GM04503 (cell line): ENCODE measurements at places on chromosomes 12 and 14.
A peak's percentile ranks its signal among the peaks of the same experiment; 100 is the strongest.

DNA sequence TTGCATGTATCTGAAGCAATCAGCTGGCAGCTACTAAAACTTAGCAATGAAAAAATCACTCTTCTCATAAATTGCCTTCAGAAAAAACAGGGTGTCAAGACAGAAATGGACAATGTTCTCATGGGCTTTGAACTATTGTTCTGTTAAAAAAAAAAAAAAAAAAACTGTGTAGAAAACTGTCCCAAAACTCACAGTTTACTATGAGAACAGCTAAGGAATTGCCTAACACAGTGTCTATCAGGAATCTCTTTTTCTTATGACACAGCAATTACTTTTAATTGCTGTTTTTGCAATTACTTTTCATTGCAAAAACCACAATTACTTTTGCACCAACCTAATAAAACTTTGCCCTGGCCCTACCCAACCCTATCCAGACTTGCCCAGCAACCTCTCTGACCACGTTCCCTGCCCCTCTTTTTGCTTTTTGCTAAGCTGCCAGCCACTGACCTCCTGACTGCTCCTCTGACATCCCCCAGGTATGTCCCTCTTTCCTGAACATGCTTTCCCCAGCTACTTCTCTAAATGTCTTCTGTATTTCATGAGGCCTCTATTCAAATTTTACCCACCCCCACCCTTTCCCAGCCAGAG, 68.0 kb upstream of the SLCO1C1 start:
- DNase-seq: no peak

DNA sequence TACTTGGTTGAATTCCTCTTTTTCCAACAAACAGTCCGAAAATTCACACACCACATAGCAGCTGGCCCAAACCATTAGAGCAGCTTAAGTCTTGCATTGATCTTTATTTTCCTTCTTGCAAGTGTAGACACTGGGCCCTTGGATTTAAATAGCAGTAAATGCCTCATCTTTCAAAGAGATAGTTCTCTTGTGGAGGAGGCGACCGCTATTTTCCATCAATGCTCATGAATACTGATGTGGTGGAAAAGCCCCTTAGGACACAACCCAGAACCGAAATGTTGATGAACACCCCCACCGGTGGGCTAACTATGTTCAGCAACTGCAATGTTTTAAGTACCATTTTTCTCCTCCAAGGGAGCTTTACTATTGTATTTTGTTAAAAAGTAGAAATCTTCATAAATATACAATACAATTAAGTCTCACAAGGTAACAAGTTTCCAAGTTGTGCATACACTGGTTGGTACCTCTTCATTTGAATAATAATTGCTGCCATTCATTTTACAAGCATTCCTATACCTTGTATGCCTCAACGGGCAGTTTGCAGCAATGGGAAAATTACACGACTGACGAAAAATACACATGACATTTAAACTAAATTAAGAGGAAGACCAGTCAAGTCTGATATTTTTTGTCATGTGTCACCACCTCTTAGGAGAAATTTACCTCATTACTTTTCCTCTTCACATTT, 18.0 kb downstream of the NIN start:
- no peak for DNase-seq

DNA sequence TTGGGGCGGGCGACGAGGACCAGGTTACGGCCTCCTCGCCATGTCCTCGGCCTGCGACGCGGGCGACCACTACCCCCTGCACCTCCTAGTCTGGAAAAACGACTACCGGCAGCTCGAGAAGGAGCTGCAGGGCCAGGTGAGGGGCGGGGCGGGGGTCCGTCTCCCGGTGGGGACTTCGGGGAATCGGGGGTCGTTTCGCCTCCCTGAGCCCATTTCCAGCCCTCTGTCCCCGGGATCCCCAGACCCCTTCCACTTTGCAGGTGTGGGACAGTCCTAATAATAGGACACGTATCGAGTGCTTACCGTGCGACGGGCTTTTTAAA, 380 bp downstream of the ANKRD13A start:
- no peak for DNase-seq

DNA sequence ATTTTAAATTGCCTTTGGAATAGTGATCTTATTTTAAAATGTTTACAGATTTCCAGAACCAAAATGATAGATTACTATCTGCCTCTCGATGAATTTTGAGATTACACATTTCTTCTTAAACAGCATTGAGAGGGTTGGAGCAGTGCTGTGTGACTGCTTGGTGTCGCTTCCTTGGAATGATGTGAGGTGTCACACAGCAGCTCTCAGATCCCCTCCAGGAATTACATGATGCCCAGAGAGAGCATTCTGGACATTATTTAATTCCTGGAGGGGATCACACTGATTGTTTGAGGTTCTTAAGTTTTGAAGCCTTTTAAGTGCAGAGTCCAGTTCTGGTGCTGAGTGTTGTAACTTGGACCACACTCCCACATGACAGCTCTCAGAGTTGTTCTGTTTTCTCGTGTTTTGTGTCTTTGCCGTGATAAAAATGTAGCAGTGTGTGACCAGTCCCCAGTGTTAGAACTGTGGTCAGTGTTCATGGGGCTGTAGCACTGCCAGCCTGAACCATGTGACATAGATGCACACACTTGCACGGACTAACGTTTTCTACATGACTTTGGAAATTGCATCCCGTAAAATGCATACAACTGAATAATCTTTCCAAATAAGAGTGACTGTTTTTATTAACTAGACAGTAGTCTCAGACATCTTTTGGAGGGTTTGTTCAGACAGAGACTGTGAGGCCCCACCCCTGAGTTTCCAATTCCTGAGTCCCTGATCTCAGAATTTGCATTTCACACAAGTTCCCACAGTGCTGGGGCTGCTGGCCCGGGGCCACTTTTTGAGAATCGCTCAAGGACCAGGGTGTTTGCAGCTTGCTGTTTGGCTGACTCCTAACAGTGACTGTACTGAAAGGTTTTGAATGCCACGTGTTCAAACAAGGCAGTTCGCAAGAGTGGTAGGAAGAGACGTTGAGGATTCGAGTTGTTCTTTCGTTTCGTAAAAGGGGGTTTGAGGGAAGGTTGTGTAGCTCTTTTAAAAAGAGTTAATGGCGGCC, 26.0 kb downstream of the XRCC3 start:
- DNase-seq: no peak

DNA sequence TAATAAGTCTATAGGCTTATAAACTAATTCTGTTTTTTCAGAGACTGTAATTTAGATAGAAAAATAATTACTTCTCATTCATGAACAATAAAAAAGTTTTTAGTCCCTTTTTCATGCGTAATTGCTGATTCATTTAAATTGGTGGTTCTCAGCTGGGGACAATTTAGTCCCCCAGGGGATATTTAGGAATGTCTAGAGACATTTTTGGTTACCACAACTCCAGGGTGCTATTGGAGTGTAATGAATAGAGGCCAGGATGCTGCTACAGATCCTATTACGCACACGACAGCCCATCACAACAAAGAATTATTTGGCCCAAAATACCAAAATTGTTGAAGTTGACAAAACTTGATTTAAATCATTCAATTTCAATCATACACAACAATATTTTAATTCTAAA, 22.8 kb upstream of the VCPKMT start:
- DNase-seq: no peak

- peak; percentile 49 for DNase-seq
These were observed 9.2 kb upstream of the RILPL2 start for GRCh38 chr12:123445388-123446332.

GRCh38 chr12:123986374-123986965, 13.5 kb downstream of the ZNF664 start:
- DNase-seq: no peak

DNA sequence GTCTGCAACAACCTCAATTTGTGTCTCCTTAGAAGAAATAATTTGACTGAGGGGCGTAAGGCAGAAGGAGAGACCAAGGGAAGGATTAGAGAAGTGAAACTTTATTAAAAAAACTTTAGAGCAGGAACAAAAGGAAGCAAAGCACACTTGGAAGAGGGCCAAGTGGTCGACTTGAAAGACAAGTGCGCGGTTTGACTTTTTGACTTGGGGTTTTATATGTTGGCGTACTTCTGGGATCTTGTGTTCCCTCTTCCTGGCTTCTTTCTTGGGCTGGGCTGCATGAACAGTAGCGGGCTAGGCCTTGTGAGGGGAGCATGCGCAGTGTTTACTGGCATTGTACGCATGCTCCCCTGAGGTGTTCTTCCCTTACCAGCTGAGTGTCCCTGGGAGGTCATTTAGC, 369.3 kb upstream of the DCN start:
- no peak for DNase-seq

DNA sequence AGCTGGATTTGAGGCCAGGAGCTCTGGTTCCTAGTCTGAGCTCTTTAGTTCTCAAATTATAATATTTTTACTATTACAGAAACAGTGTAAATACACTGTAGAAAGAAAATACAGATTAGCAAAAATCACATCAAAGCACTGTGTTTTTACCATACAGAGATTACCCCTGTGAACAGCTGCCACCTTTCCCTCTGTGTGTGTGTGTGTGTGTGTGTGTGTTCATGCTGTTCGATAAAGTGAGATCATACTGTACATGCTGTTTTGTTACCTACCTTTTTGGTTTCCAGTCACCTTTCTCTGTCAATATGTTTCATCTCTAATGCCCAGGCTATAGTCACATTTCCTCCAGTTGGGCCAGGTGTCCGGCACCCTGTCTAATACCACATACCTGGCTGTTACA, 26.9 kb downstream of the MVK start:
- DNase-seq: no peak

DNA sequence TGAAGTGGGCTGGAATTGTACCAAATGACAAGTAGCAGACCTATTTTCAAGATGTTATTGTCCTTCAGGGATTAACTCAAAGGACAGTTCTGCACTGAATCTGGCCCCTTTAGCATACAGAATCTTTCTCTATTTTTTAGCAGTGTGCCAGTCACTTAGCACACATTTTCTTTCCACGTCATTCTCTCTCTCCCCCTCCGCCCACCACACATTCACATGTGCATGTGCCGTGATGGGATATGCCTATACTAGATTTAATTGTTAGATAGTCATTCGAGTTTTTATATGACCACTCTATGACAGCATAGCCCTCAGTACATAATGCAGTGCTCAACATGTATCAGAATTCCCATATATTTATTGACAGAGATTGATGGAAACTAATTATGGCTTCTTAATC, 129.1 kb downstream of the KCNC2 start:
- no peak for DNase-seq

- no peak for DNase-seq
These were observed 448.8 kb downstream of the FLRT2 start for GRCh38 chr14:85978582-85979250.

DNA sequence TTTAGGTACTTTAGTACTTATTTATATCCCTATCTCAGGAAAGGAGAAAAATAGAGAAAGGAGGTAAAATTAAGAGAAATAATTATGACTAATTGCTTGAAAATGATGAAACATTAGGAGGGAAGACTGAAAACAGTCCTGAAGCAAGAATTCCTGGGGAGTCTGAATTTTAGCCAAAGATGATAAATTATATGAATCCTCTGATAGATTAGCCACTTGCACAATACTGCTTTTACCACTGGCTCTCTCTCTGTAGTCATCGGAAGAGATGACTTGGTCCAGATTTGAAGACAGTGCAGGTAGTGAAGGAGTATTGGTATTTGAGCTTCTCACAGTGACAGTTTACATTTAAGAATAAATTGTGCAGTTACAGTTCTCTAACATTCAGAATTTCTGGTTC, 83.8 kb upstream of the CLEC14A start:
- peak; percentile 70 for DNase-seq

DNA sequence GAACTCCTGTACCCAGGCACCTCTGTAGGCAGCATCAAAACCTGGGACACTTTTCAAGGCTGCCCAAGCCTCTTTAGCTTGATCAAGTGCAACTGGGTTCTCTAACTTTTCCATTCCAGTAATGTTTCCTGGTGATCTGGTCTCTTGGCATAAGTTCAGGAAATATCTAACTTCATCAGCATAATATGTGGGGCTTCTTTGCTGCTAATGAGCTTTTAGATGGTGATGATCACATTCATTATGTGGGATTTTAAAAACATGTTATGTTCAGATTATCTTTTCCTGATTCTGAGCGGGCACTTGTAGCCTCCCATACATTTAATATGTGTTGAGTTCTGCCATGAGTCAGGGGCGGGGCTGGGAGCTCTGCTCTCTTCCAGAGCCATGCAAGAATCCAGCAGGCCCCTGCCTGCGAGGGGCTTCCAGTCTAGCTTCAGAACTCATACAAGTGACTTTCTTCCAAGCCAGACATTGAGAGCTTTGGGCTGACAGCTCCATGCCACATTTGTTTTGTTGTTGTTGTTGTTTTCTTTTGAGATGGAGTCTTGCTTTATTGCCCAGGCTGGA, 39.5 kb upstream of the RIN3 start:
- no peak for DNase-seq

- no peak for DNase-seq
These were observed 30.3 kb downstream of the PIGH start for GRCh38 chr14:67569651-67570290.

- no peak for DNase-seq
These were observed 8.4 kb downstream of the PPP2R3C start for GRCh38 chr14:35113308-35113950.

DNA sequence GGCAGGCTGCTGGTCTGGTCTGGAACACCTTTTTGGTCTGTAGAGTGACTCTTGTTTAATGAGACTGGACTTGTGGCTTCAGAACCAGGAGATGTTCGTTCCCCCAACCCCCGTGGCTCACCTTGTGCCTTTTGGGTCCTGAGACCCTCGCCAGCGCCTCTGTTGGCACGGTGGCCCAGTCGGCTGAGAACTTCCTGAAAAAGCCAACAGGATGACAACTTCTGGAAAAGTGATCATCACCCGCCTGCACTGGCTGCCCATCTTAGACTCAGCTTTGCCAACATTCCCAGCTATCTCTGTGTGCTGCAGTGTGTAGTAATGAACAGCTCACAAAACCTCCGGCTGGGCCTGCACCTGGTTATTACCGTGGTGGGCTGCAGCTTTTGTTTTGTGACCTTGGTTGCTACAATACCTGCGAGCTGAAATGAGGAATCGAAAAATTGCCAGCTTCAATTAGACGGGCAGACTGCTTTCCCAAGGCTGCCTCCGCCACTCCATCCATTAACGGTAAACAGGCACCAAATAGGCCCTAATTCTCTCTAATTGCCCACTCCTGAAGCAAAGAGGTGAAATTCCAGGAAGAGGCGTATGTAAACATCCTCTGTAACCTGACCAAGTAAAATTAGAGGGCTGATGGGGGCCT, 16.0 kb downstream of the MEG3 start:
- DNase-seq: no peak

DNA sequence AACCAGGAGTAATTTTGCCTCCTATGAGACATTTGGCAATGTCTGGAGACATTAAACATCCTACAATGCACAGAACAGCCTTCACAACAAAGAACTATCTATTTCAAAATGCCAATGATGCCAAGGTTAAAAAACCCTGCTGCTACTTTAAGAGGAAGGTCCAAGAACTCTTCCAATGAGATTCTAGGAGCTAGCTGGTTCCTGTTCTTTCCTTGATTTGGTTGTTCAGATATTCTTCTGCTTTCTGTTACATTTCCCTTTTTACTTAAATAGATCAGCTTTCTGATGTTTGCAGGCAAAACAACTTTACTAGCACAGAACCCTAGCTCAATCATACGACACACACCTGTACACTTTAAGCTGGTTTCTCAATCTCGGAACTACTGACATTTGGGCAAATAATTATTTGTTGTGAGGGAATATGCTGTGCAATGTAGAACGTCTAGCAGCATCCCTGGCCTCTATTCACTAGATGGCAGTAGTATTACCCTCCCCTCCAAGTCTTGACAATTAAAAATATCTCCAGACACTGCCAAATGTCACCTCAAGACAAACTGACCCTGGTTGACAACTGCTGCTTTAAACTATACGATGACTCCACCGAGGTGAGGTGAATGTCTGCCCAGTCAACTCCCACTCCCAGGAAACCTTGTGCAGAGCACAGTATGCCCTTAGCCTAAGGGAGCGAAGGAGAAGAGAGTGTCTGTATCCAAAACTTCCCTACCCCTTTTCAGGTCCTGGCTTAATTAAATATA, 4.4 kb downstream of the BLTP3B start:
- DNase-seq: no peak
